Left ventricle myocardium inferior (tissue), 1 donor: ENCODE measurements at places on chromosomes 13 and 19. TPM values are rescaled to one million over a fixed set of nuclear protein-coding genes. Genes with fewer than 3 reads are reported as not detected.
A peak's percentile ranks its signal among the peaks of the same experiment; 100 is the strongest.

- H3K36me3 ChIP-seq = no peaks in the 10 kb centered on the region
- no peak for DNase-seq
- H3K4me3 ChIP-seq = no peak overlapping the region
Observed at GRCh38 chr19:39679056-39679790, 23.5 kb downstream of the LGALS16 start.

DNA sequence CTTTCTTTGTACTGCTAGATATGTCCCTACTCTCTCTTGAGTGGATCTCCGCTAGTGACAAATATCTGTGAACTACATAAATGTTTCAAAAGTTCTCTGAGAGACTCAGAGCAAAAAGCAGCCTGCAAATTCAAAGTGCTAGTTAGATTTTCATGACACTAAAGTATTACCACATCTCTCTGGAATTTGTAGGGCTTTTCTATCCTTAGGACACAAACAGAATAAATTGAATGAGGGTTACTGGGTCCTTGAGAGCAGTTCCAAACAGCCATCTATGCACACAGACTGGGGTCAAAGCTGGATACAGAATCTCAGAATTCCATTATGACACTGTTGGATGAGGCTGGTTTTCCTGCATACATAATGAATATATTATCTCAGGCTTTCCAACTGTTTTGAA, 953.2 kb downstream of the DIAPH3 start:
- no peaks in the 10 kb centered on the region for H3K36me3 ChIP-seq
- no peak overlapping the region for H3K27ac ChIP-seq
- no peak for DNase-seq
- no peaks in the 10 kb centered on the region for H3K27me3 ChIP-seq

DNA sequence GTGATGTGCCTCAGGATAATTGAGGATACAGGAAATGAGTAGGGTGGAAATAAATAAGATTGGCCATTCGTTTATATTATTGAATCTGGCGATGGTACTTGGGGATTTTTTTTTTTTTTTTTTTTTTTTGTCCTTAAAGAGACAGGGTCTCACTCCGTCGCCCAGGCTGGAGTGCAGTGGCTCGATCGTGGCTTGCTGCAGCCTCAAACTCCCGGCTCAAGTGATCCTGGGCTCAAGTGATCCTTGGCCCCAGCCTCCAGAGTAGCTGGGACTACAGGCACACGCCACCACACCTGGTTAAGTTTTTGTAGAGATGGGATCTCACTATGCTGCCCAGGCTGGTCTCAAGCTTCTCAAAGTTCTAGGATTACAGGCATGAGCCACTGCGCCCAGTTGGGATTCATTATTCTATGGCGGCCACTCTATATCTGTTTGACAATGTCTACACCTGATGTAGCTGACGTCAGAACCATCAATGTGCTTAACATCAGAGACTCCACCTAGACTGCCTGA, 2.7 kb upstream of the MAMSTR start:
- no peak overlapping the region for H3K27ac ChIP-seq
- H3K27me3 ChIP-seq = no peaks in the 10 kb centered on the region
- H3K4me3 ChIP-seq = no peak overlapping the region
- H3K36me3 ChIP-seq = peaks cover 13% of the 10 kb centered on the region

- H3K27me3 ChIP-seq = peaks cover 31% of the 10 kb centered on the region
- no peak overlapping the region for H3K27ac ChIP-seq
- H3K4me1 ChIP-seq = peaks cover 25% of the 10 kb centered on the region
- H3K4me3 ChIP-seq = no peak overlapping the region
Observed at GRCh38 chr13:112933649-112934048, 35.4 kb upstream of the MCF2L start.

- H3K27me3 ChIP-seq = no peaks in the 10 kb centered on the region
- no peak overlapping the region for H3K4me3 ChIP-seq
- no peaks in the 10 kb centered on the region for H3K4me1 ChIP-seq
- H3K27ac ChIP-seq = no peak overlapping the region
- DNase-seq = no peak
Observed at GRCh38 chr19:19788015-19788414, 33.5 kb downstream of the ZNF506 start.

ZNF835 gene
- total RNA-seq = 4.9 TPM

GRCh38 chr13:89520468-89520867, 1827.0 kb upstream of the MIR17HG start:
- no peaks in the 10 kb centered on the region for H3K4me1 ChIP-seq
- DNase-seq = no peak
- no peak overlapping the region for H3K27ac ChIP-seq

DNA sequence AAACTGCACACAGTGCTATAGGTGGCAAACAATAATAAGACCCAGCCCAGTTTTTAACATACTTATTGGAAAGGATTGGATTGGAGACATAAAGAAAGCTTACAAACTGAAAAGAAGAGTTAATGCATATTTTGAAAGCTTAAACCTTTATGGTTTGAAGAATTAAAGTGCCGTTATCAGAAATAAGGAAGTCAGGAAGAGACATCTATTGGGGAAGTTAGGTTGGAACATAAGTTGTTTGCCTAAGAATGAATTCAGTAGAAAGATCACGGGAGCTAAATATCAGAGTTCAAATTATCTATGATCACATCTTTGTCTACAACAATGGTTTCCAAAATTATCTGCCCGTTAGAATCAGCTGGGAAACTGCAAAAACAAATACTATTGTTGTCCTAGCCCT, 767.9 kb downstream of the PCDH9 start:
- H3K27me3 ChIP-seq = no peaks in the 10 kb centered on the region
- no peaks in the 10 kb centered on the region for H3K36me3 ChIP-seq
- DNase-seq = no peak

- no peak overlapping the region for H3K27ac ChIP-seq
- H3K36me3 ChIP-seq = no peaks in the 10 kb centered on the region
- H3K27me3 ChIP-seq = no peaks in the 10 kb centered on the region
- peaks cover 15% of the 10 kb centered on the region for H3K4me1 ChIP-seq
Observed at GRCh38 chr13:32600890-32601289, 14.6 kb downstream of the PDS5B start.

KIR2DL4 gene
- total RNA-seq = not detected

DNA sequence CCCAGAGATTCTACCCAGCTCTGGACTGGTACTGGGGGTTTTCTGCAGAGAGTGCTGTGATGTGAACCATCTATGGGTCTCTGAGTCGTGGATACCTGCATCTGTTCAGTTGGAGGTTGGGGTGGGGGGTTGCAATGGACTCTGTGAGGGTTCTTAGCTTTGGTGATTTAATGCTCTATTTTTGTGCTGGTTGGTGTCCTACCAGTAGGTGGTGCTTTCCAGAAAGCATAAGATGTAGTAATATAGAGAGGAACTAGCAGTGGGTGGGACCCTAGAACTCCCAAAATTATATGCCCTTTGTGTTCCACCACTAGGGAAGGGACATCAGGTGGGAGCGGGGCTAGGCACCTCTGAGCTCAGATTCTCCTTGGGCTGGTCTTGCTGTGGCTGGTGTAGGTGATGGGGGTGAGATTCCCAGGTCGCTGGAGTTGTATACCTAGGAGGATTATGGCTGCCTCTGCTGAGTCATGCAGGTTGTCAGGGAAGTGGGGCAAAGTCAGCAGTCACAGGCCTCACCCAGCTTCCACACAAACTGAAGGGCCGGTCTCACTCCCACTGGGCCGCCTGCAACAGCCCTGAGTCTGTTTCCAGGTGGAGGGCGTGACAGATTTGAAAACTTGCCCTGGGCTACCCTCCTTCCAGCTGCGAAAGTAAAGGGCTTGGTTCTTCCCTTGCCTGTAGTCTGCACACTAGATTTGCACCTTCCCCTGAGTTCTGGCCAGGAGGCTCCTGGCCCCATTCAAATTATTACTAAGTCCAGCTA, 573.0 kb upstream of the SLITRK1 start:
- DNase-seq = no peak
- H3K36me3 ChIP-seq = no peaks in the 10 kb centered on the region
- no peak overlapping the region for H3K4me3 ChIP-seq
- no peaks in the 10 kb centered on the region for H3K27me3 ChIP-seq

GRCh38 chr19:32238076-32238475, 107.3 kb upstream of the ZNF507 start:
- H3K4me3 ChIP-seq = no peak overlapping the region
- H3K36me3 ChIP-seq = no peaks in the 10 kb centered on the region
- H3K27ac ChIP-seq = no peak overlapping the region

GRCh38 chr19:10195199-10195519, 406 bp upstream of the DNMT1 start:
- peak overlapping the region; percentile 94 for H3K4me3 ChIP-seq
- H3K27ac ChIP-seq = peak overlapping the region; percentile 91
- no peak for DNase-seq
- H3K4me1 ChIP-seq = peaks cover 39% of the 10 kb centered on the region
- no peaks in the 10 kb centered on the region for H3K27me3 ChIP-seq

GRCh38 chr13:45683701-45684100, 18.4 kb upstream of the CBY2 start:
- no peak for DNase-seq
- no peak overlapping the region for H3K4me3 ChIP-seq
- no peaks in the 10 kb centered on the region for H3K4me1 ChIP-seq
- peaks cover 27% of the 10 kb centered on the region for H3K27me3 ChIP-seq
- no peaks in the 10 kb centered on the region for H3K36me3 ChIP-seq

GRCh38 chr13:107351305-107351704, 783.4 kb upstream of the ARGLU1 start:
- no peaks in the 10 kb centered on the region for H3K36me3 ChIP-seq
- DNase-seq = no peak
- no peak overlapping the region for H3K4me3 ChIP-seq
- H3K27me3 ChIP-seq = peaks cover 5% of the 10 kb centered on the region
- no peaks in the 10 kb centered on the region for H3K4me1 ChIP-seq
- no peak overlapping the region for H3K27ac ChIP-seq

- H3K4me1 ChIP-seq = no peaks in the 10 kb centered on the region
- no peaks in the 10 kb centered on the region for H3K27me3 ChIP-seq
- no peaks in the 10 kb centered on the region for H3K36me3 ChIP-seq
- no peak overlapping the region for H3K27ac ChIP-seq
Observed at GRCh38 chr13:43831088-43831487, 44.3 kb upstream of the ENOX1 start.

ZNF573 gene
- 9.8 TPM for total RNA-seq

DNA sequence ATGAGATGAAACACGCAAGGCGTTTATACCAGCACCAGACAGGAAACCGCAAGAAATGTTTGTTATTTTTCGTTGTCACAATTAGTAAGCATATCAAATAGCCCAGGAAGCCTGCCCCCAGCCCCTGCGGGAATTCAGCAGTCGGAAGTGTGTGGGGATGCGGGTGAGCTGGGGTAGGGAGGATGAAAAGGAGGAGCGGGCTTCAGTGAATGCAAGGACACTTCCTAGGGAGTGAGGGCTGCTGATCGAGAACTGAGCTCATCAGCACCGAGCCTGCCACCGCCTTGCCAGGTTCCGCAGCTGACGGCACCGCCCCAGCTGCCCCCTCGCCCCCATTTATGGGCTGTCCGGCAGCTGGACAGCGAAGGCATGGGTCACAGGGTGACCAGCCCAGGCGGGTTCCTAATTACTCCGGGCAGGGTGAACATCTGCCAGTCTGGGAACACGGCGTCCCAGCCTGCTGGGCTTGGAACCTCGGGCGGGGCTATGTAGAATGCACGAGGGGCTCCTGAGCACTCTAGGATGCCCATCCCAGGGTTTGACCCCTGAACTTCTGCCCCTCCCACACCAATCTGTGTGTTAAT, 1.6 kb upstream of the BEST2 start:
- peaks cover 68% of the 10 kb centered on the region for H3K27me3 ChIP-seq
- no peak overlapping the region for H3K4me3 ChIP-seq
- no peaks in the 10 kb centered on the region for H3K4me1 ChIP-seq
- no peak overlapping the region for H3K27ac ChIP-seq

ZNF471 gene
- total RNA-seq = 6.9 TPM

DNA sequence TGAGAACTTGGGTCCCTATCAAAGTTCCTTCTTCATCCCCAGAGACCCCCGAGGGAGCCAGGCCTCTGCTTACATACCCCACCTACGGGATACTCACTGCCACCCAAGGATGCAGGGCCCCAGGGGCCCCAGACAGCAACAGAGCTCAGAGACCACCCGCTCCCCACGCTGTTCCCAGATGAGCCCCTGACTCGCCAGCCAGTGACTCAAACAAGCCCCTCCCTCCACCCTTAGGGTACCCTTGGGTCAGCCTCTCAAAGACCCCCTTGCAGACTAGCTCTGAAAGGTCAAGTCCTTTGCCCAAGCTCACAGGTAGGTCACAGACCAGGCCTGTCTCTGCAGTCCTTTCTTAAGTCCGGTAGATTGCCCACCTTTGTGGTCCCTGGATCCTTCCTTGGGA, 45.7 kb downstream of the CD320 start:
- no peak for DNase-seq
- H3K27me3 ChIP-seq = no peaks in the 10 kb centered on the region
- H3K27ac ChIP-seq = no peak overlapping the region
- peaks cover 28% of the 10 kb centered on the region for H3K36me3 ChIP-seq
- H3K4me3 ChIP-seq = no peak overlapping the region

- H3K4me3 ChIP-seq = peak within 1 kb of the TSS; percentile 58
- H3K4me1 ChIP-seq = peaks cover 44% of the 10 kb centered on the region
- H3K36me3 ChIP-seq = peaks cover 3% of the 10 kb centered on the region
- peak; percentile 86 for DNase-seq
Observed at GRCh38 chr19:48868114-48868886, at the start of gene PLEKHA4. PLEKHA4 (minus strand) TSS chr19:48868617; CDS start chr19:48867620, 997 bp downstream.

DNA sequence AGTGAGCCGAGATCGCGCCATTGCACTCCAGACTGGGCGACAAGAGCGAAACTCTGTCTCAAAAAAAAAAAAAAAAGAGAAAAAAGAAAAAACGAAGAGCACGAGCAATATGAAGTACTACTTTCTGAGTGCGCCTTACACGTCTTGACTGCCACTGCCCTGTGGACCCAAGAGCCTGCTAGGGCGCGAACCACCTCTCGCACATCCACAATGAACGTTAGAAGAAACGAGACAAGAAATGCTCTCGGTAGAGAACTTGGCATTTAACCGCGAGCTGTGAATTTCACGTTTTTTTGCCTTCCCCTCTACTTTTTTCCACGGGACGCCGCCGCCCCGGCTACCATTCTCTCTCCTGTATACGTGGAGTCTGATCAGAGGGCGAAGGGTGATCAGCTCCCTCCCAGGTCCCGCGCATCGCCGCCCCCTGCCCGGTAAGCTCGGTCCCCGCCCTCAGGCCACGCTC, 454 bp downstream of the TIMM44 start:
- peak overlapping the region; percentile 95 for H3K27ac ChIP-seq
- H3K27me3 ChIP-seq = no peaks in the 10 kb centered on the region
- H3K36me3 ChIP-seq = peaks cover 29% of the 10 kb centered on the region
- H3K4me3 ChIP-seq = peak overlapping the region; percentile 75
- DNase-seq = no peak
